ENCODE measurements at places on chromosomes 2 and 18.
A peak's percentile ranks its signal among the peaks of the same experiment; 100 is the strongest.

GRCh38 chr18:55413474-55413873 is 174.5 kb downstream of the TCF4 start:
- H3K4me1 ChIP-seq = no peaks in the 10 kb centered on the region
- H3K36me3 ChIP-seq = no peaks in the 10 kb centered on the region
- no peak overlapping the region for H3K4me3 ChIP-seq
- no peak overlapping the region for H3K27ac ChIP-seq
- no peak for DNase-seq

- H3K4me3 ChIP-seq = no peak overlapping the region
- DNase-seq = no peak
- H3K36me3 ChIP-seq = no peaks in the 10 kb centered on the region
- no peaks in the 10 kb centered on the region for H3K27me3 ChIP-seq
Observed at GRCh38 chr2:72991439-72991725, 74.1 kb downstream of the EMX1 start.

GRCh38 chr2:27096748-27097297 is 10.3 kb downstream of the KHK start:
- no peak overlapping the region for H3K4me3 ChIP-seq
- H3K4me1 ChIP-seq = peaks cover 15% of the 10 kb centered on the region
- H3K36me3 ChIP-seq = peaks cover 3% of the 10 kb centered on the region
- no peak for DNase-seq
- H3K27me3 ChIP-seq = no peaks in the 10 kb centered on the region
- peak overlapping the region; percentile 52 for H3K27ac ChIP-seq

DNA sequence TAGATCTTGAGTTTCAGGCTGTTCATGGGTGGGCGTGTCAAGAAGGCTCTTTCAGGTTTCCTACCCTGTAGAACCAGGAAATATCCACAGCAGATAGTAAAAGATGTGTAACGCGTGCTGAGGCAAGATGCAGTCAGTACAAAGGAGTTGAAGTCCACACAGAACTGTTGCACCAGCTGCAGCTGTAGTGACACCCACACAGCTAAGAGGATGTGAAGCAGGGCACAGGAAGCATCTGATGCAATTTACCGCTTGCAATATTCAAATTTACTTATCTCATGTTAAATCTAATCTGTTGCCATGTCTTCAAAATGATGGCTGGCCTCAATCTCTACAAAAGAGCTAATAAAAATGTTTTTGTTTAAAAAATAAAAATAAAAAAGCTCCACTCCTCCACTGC is 132.8 kb downstream of the ARHGAP15 start:
- no peaks in the 10 kb centered on the region for H3K27me3 ChIP-seq
- peak; percentile 86 for DNase-seq
- H3K36me3 ChIP-seq = peaks cover 27% of the 10 kb centered on the region

DNA sequence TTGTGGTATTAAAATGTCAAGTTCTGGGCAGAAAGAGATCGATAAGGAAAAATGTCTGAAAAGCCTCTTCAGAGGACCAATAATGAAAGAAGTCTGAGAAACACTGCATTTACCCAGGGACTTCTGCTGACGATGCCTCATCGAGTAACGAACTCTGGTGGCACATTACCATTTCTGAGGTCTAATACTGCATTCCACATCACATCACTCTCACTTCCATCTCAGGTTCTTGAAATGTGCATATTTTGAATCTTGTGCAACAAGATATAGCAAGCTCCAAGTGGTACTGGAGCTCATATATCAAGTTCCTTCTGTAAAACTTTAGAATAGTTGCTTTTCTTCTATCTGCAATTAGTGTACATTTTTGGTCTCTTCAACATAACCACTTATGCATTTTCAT is 619.1 kb upstream of the DDX18 start:
- H3K4me3 ChIP-seq = no peak overlapping the region
- no peaks in the 10 kb centered on the region for H3K27me3 ChIP-seq
- no peak overlapping the region for H3K27ac ChIP-seq
- DNase-seq = no peak

Measured in activated CD4-positive, alpha-beta T cell treated with anti-CD3 and anti-CD28 coated beads, Interleukin-2, amount 10 ng/mL, durations not matched to agents 24 days and 14 days (primary cell).